ENCODE measurements at places on chromosomes 5 and 9.

- no peak for DNase-seq
Measured at GRCh38 chr5:117833691-117834090, 1154.7 kb downstream of the DTWD2 start.

GRCh38 chr9:117363006-117363405 is 51.9 kb downstream of the ASTN2 start:
- no peak for DNase-seq

GRCh38 chr5:116939641-116940040 is 365.0 kb upstream of the SEMA6A start:
- DNase-seq: no peak

DNA sequence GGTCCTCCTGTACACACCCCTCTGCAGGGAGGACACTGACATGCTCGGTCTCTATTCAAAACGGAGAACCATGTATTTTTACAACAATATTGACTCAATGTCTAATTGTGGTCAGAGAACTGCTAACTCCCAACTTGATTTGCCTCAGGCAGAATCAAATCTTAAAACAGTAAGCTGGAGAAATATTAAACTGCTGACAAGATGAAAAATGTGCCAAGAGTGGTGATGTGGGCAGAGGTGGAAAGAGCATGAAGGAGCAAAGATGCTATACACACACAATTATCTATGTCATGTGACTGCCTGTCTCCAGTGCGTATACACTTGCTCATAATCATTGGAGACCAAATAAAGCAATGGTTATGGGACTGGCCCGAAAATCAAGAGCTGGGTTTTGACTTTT is 556.1 kb upstream of the ZNF608 start:
- DNase-seq: no peak

GRCh38 chr9:25964239-25964638 is 286.0 kb upstream of the TUSC1 start:
- DNase-seq: no peak
